Osteoblast (primary cell): ENCODE measurements at places on chromosomes 2 and 18. TPM values are rescaled to one million over a fixed set of nuclear protein-coding genes. Genes with fewer than 3 reads are reported as not detected.

- peak; percentile 85 for DNase-seq
Measured at GRCh38 chr2:85421260-85422071, 3.0 kb downstream of the SH2D6 start.

DNA sequence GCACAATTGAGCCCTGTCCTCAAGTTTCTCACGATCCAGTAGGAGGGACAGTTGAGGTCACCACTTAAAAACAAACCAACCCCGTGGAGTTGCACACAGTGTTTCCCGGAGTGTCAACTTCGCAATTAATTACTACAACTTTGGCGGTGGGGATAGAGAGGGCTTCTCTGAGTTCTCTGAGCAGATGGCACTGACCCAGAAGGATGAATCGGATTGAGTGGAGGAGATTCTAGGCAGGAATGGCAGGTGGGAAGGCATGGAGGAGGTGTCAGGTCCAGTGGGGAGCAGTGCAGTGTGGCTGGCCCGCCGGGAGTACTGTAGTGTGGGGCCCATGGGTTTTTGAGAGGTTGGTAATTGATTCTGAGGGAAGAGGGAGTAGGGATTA is 12.0 kb downstream of the SIX3 start:
- peak; percentile 37 for DNase-seq

The HOXD13 gene
- not detected in 2 replicates for total RNA-seq

The NABP1 gene
- 72.0 and 80.2 TPM in 2 replicates for total RNA-seq

- no peak for DNase-seq
Measured at GRCh38 chr2:105379741-105380186, 19.1 kb downstream of the FHL2 start.
